ENCODE measurements at places on chromosomes 7 and 10.

DNA sequence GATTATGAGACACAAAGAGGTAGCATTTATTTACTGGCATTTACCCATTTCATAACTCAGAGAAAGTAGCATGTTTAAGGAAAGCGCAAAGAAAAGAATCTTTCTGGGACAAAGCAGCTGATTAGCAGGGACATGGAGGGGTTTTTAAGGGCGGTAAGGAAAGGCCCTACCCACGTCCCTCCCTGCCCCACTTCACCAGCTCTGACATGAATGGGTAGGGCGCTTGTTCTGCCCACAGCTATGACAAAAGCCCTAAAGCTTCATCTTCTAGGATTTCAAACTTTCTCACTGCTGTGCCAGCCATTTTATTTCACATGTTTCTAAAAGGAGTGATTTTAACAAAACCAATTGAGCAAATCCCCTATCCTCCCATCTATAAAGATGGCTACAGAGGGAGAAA, 406.9 kb upstream of the KLF6 start:
- DNase-seq = no peak

DNA sequence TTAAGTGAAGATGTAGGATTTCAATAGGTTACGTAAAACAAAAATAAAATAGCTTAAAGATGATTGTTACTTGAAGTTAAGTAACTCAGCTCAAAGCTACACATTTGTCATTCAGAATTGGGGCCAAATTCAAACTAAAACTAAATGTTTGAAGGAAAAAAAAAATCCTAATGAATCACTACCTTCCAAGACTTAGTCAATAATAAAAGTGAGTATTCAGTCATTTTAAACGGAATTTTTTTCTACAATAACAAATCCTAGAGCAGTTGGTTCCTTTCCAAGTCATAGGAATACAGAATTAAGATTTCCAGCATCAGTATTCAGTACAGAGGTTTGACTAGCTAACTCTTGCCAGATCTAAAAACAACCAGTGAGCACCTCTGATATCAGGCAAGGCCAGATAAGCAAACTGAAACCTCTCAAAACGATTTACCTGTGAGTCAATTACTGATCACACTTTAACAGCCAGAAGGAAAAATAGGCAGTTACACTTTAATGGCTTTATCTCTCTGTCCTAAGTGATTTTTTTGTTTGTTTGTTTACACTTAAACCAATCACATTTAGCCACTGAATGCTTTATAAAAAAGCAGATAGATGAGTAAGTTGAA, 669.8 kb upstream of the ANKRD30A start:
- DNase-seq = no peak

DNA sequence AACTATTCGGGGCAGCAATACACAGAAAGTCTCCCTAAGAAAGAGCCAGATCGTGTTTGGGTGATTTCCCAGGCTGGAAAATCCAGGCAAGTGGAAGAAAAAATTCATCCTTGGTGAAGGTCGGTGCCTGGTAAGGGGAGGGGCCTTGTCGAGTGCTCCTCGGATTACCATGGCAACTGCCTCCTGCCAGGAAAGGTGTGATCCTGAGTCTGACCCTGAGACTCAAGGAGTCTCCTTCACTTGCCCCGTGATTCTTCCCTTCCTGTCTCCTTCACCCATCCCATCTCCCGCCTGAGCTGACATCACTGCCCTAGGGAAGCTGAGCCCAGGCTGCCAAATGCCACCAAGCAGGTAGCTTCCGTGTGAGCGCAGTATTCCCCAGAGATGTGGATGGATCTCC, 112.2 kb downstream of the MYL10 start:
- DNase-seq = no peak

- no peak for DNase-seq
Observed at GRCh38 chr7:154914996-154915380, 87.9 kb downstream of the PAXIP1 start.

- no peak for DNase-seq
Observed at GRCh38 chr7:70082099-70082611, 483.9 kb downstream of the AUTS2 start.

DNA sequence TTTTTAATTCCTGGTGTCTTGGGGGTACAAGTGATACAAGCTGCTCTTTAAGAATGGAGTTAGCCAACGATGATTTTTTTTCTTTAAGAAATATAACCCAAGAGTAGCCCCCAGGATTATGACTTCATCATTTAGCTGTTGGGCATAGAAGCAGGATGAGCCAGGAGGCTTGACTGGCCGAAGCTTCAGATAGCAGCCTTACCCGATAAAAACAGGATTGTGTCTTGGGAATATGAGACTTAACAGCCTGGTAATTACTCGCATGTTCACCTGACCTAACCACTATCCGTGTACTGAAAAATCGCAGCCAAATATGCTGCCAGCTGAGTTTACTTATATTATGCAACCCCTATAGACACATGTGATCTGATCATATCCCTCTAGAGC, 346.0 kb upstream of the BMPER start:
- no peak for DNase-seq

- DNase-seq = no peak
Observed at GRCh38 chr10:116646502-116646901, 25.7 kb downstream of the PNLIPRP2 start.

DNA sequence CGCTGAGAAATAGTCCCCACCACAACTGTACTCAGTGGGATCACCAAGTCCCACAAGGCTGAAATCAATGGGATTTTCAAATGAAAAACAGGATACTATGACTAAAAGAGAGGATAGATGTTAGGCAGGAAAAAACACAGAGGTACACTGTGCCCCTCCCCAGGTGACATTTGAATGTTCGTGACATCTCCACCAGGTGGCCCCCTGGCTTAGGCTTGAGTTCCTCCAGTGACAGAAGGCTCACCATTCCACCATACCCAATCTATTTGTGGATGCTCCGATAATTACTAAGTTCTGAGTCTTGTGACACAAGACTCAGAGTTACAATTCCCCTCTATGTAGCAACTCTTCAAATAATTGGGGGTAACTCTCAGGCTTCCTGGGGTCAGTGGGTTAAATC, 77.5 kb upstream of the KCNMA1 start:
- no peak for DNase-seq

DNA sequence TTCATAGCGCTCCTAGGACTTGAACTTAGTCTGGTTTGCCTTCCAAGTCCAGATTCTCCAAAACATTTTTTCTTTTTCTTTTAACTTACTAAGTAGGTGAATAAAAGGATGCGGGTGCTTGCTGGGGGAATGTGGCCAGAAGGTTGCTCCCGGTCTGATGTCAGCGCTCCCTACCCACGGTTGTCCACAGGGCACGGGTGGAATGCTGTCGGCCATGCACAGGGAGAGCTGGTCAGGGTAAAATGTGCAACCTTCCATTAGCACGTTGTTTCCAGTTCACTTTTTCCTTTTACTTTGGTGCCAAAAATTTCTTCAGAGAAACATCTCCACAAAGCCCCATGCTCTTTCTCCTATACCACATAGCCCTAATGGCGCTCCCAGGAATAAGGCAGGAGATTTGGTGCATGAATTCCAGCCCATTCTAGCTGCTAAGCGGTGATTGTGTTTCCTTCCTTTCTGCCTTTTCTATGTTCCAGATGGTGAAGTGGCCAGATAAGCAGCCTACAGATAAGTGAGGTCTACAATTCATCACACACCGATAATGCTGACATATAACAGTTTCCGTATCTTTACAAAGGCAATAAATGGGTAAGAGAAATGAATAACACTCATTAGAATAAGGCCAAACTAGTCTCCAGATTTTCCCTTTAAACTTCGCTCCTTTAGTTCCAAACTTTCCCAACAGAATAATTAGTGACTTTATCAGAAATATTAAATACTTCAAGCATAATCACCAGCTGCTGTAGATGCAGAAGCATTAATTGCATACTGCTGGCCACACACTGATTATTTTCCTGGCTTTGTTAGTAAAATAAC, 138.3 kb upstream of the FGFR2 start:
- DNase-seq = peak; percentile 72

- DNase-seq = peak; percentile 23
Observed at GRCh38 chr7:434891-435629, 84.6 kb downstream of the PDGFA start.

DNA sequence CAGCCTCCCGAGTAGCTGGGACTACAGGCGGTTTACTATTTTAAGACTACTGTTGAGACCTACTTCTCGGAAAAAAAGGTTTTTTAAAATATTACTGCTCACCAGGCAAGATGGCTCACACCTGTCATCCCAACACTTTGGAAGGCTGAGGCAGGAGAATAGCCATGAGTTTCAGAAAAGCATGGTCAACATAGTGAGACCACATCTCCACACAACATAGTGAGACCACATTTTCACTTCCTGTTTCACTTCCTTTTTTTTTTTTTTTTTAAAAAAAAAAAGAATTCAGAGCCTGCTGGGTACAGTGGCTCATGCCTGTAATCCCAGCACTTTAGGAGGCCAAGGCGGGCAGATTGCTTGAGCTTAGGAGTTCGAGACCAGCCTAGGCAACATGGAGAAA, 46.5 kb downstream of the SVOPL start:
- no peak for DNase-seq

GRCh38 chr10:35236739-35237138, 99.6 kb upstream of the CCNY start:
- no peak for DNase-seq

GRCh38 chr7:152602962-152603361, 73.0 kb downstream of the XRCC2 start:
- DNase-seq = no peak

- no peak for DNase-seq
Observed at GRCh38 chr7:42596737-42597136, 315.1 kb downstream of the C7orf25 start.

DNA sequence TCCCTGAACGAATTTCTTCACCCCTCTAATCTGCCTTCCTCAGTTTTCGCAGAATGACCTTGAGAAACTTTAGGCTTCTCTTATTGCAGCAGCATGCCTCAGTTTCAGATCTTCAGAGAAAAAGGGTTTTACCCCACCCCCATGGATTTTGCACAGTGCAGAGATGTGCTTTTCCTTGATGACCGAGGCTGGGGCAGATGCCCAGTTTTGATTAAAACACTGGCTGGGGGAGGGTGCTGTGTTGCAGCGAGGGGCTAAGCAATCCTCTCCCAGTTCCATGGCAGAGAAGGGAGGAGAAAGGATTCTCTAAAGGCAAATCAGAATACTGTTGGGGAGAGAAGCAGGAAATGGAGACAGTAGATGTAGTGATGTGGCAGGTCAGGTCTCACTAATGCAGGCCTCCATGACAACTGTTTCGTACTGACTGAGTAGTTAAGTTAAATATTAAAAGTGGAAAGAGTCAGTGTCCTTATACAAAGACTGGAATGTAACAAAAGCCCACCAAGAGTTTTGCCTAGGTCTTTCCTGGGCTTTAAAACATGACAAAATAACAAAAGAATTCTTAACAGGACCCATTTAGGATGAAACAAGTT, 50.8 kb upstream of the PDZD8 start:
- no peak for DNase-seq

DNA sequence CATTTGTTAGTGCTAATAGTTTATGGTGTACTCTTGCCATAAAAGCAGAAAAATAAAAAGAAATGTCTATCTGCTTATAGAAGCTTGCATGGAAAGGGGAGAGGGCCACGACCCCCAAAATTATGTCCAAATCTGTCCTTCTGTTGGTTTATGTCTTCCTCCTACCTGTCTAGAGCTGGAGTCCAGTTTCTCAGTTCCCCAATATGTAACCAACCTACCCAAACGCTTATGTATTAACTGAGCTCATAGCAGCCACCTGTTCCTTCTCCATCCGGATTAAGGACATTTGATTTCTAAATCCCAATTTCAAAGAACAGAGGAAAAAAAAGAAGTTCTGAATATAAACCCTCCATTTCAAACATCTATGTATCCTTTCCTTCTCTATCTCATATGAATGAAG, 30.3 kb upstream of the TPK1 start:
- DNase-seq = no peak

DNA sequence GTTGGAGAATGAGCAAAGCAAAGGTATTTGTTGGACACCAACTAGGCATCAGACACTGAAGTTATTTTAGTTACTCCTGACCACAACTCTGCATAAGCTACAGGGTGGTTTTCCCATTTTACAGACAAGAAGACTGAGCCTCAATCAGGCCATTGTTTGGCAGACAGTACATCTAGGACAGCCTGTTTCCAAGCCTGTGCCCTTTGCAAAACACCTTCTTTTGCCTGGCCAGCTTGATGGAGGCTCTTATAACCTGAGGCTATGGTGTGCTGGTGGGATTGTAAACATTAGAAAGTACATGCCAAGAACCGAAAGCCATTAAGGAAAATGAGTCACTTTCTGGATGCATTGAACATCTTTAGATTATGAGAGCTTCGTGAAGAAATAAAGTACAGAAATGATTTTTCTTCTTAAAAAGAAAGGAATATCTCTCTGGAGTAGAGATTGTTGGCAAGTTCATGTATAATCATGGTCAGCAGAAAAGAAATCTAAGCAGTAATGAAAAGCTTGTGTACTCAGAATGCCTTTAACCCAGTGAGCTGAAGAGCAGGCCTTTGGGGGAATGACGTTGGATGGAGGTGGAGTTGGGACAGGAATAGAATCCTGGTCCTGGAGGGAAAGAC, 140.6 kb downstream of the KIAA1217 start:
- DNase-seq = no peak

GRCh38 chr7:90411510-90411909, 8.2 kb downstream of the CLDN12 start:
- no peak for DNase-seq

- DNase-seq = no peak
Observed at GRCh38 chr7:133071506-133071905, 10.4 kb downstream of the CHCHD3 start.

- peak; percentile 6 for DNase-seq
Observed at GRCh38 chr7:103297837-103298179, 573 bp downstream of the PMPCB start.

DNA sequence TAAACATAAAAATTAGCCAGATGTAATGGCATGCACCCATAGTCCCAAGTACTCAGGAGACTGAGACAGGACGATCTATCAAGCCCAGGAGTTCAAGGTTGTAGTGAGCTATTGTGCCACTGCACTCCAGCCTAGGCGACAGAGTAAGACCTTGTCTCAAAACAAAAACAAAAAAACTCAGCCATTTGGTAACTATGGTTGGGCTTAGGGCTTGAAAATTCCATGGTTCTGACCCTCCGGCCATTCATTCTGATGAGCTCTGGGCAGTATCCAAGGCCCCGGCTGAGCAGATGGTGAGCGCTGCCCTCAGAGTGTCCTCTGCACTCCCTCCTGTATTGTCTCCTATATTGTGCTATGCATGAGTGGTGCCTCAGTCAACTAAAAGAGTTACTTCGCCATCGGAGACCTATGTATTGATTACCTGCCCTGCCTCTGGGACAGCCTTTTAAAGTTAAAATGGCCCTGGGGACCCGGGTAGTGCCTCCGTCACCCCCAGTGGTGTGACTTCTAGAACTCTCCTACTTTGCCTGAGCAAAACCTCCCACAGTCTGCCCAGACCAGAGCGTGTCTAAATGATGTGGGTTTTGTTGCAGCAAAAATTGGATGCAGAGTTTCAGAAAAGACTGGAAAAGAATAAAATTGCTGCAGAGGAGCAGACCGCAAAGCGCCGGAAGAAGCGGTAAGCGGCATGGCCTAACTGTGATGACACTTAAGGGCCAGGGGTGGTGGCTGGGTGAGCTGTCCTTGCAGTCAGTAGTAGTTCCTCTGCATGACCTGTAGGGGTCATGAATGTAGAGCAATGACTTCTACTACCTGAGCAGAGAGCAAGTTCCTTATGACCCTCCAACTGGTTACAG, 8.1 kb downstream of the PRKRIP1 start:
- DNase-seq = no peak

Data from lung (tissue), 17 donors.